Activated T-cell treated with anti-CD3 and anti-CD28 coated beads, Interleukin-2, amount 50 U/mL, for 4 hours (primary cell): ENCODE measurements at places on chromosomes 3 and 15. TPM values are rescaled to one million over a fixed set of nuclear protein-coding genes. Genes with fewer than 3 reads are reported as not detected.

GRCh38 chr15:77773903-77774302 is 141.2 kb upstream of the LINGO1 start:
- DNase-seq: no peak

DNA sequence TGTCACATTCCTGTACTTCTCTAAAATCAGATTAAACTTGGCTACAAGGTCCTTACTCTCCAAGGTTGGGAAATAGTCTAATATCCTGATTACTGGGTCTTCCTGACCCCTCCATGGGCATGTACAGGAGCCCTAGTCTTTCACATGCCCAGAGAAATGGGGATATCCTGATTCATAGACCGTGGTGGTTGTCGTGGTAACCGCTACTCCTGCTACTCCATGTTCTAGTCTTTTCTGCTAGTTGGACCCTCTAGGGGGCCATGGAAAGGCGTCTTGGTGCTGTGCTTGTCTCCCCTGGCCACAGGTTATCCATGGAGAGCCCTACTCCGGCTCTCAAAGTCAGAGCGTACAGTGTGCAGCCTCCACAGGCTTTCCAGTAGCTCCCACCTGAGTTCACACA is 13.1 kb upstream of the ZBTB38 start:
- no peak for DNase-seq

- no peak for DNase-seq
These were observed 51.9 kb downstream of the IQGAP1 start for GRCh38 chr15:90439946-90440345.

DNA sequence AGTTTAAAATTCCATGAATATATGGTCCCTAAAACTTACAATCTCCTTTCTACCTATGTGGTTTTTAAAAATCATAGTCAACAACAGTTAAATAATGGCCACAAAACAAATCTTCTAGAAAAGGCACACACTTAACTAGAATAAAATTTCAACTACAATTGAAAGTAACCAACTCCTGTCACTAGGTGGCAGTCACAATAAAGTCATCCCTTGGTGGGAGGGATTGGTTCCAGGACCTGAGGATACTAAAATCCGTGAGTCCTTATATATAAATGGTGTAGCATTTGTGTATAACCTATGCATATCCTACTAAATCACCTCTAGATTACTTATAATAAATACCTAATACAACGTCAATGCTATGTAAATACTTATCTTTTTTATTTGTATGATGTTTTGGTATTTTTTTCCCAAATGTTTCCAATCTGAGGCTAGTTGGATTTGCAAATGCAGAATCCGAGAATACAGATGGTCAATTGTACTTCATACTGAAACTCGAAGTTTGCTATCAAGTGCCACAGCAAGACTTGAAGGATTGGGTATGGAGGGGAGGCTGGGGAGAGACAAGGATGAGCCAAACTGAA is 172.6 kb downstream of the FMN1 start:
- DNase-seq: no peak

DNA sequence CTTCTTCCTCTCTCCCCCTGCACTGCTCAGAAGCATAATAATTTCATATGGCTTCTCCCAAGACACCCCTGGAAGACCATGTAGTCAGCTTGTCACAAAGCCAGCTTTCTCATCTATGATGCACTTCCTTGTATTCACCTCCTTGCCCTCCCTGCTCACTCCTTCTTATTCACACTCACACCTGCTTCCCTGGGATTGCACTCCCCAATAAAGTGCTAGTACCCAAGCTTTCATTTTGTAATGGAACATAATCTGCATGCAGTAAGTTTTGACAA is 76.9 kb upstream of the FRMD4B start:
- no peak for DNase-seq

- no peak for DNase-seq
These were observed 57.6 kb upstream of the AZI2 start for GRCh38 chr3:28406241-28406640.

DNA sequence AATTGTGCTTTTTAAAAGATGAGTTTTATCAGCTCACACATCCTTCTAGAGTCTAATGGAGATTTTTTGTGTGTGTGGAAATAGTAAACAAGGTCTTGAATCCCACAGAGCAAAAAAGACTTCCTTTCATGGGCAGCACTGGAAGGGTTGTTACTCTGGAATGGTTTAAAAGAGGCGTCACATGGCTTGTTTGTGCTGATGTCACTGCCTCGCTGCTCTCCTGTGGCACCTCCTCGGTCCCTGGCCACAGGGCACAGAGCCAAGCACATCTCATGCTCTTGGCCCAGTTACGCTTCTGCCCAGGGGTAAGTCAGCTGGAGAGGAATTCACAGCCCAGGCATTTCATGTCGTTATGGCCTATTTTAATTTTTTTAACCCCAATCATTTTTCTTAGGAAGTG is 53.2 kb downstream of the PGPEP1L start:
- no peak for DNase-seq

DNA sequence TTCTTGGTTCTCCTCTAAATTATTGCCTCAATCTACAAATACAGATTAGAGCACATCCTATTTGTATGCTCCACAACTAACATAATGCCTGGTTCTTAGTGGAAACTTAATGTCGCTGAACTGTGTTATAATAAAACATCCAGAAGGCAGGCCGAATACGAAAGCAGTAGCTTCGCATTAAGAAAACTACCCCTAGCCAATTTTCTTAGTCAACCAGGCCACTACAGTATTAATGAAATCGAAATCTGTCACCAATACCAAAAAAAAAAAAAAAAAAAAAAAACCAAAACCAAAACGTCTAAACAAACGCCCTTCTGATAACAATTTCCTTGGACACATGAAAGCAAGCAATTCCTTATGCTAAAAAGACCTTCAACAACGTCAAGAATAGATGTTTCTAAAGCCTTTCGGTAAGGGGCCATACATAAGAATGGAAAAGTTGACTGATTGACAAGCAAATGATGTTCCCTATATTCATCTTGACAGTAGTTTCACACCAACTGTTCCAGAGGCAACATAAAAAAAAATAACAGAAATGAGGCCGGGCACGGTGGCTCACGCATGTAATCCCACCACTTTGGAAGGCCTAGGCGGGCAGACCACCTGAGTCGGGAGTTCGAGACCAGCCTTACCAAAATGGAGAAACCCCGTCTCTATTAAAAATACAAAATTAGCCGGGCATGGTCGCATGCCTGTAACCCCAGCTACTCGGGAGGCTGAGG is 1.3 kb downstream of the DENND6A start:
- DNase-seq: no peak

DNA sequence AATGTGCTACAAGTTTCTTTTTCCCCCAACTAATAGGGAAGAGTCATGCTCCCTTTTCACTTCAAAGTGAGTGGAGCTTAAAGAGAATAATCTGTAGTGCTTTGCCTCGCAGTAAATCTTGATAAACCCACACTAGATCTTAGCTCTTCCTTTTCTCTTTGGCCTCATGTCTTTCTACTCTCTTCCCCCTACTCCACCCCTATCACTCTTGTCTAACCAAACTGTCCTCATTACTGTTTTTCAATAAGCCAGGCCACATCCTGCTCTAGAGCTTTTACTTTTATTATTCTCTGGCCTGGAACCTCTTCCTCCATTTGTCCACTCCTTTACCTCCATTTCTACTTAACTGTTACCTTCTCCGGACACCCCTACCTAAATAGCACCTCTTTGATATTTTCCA is 291.0 kb upstream of the SATB1 start:
- DNase-seq: no peak

DNA sequence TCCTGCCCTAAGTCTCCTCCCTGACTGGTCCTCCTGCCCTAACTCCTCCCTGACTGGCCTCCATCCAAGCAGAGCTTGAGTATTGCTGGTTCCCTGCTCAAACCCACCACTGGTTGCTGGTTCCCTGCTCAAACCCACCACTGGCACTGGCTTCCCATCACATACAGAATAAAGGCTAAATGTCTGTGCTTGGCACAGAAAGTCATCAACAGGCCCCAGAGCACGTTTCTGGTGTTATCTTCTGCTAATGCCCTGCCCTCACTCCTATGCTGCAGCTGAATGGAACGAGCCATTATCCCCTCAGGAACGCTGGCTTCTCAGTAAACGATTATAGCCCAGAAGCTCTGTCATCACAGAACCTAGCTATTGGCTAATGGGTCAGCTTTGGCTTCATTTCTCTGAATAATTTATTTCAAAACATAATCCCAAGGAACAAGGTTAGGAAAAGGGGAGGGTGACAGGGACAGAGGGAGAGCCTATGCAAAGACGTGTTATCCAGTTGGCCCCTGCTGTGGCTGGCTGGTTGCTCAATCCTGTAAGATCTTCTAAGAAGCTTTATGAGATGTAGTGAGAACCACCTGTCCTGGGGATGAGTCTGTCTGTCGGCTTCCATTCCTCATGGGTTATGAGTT is 6.3 kb upstream of the MUC20 start:
- no peak for DNase-seq

- DNase-seq: no peak
These were observed 8.9 kb upstream of the HAPLN3 start for GRCh38 chr15:88904257-88904623.

DNA sequence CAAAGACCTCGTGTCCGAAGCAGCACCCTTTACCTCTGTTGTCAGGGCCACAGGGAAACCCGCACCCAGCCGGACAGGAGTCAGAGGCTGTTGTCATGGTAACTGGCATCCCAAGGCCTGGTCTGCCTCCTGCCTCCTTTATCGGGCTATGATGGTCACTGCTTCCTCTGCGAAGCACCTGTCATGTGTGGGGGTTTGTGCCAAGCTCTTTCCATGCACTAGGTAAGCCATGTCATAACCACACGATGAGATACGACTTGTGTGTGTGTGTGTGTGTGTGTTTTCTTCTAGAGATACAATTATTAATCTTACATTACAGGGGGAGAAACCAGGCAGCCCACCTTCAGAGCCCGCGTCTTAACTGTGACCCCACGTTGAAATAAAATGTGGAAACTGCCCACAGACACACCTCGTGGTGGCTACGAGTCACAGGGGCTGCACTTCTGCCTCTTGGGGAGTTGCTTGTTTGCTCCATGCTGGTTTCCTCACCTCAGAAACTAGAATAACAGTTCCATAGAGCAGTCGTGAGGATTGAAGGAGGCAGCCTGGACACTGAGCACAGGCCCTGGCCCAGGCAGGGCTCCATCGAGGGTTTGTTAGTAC is 18.0 kb downstream of the ZDHHC19 start:
- no peak for DNase-seq

- DNase-seq: no peak
These were observed 879 bp upstream of the EIF5A2 start for GRCh38 chr3:170909129-170909903.

- no peak for DNase-seq
These were observed 61.4 kb downstream of the IGF2BP2 start for GRCh38 chr3:185763347-185764005.

Gene MOBP
- total RNA-seq: not detected

Gene SLC28A1
- total RNA-seq: not detected

Gene CYP1A2
- 0.08 TPM for total RNA-seq

Gene KBTBD13
- not detected for total RNA-seq

Gene AMT
- 0.81 TPM for total RNA-seq

Gene GNAI2
- total RNA-seq: 172 TPM

Gene GRAMD2A
- total RNA-seq: not detected

Gene C3orf85
- not detected for total RNA-seq

Gene GOLGA6A
- total RNA-seq: not detected
